Activated T-cell treated with anti-CD3 and anti-CD28 coated beads for 1 hour (primary cell): ENCODE measurements at places on chromosomes 3 and 15.

- no peak for DNase-seq
These were observed 2.4 kb downstream of the PARP3 start for GRCh38 chr3:51944451-51945021.

GRCh38 chr15:26724381-26725150 lies 48.3 kb downstream of the GABRB3 start:
- no peak for DNase-seq

DNA sequence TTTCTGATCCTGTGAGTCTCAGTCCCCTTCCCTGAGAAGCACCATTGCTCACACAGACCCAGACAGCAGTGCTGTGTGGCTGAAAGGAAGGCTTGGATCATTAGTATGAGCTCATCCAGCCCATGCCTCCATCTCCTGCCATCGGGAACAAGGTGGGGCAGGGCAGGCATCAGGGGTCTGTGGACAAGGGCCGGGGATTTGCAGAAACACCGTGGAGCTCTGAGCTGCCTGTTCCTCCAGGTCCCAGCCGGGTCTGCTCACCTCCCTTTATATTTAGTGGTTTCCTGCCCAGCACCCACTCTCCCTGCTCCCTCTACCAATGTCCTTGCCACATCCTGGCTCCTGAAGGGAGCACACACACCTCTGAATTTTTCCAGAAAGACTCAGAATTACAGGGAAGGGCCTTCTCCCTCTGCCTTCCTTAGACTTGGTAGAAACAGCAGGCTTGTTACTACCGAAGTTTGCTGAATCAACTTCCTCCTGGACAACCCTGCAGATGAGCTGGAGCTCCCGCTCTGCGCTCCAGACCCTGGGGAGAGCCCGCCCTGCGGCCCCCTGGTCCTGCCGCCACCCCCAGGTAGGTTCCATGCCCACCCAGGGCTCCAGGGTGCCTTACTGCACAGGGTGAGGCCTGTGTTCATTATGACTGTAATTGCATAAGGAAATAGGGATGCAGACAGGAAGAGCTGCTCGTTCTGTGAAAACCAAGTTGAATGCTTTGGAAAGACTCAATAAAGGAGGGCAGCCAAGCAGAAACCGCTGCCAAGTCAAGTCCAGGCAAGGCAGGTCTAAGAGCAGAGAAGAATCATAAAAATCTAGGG lies 128.1 kb downstream of the NSMCE3 start:
- no peak for DNase-seq

- DNase-seq, result no peak
These were observed 224.9 kb downstream of the MCTP2 start for GRCh38 chr15:94456226-94456625.

DNA sequence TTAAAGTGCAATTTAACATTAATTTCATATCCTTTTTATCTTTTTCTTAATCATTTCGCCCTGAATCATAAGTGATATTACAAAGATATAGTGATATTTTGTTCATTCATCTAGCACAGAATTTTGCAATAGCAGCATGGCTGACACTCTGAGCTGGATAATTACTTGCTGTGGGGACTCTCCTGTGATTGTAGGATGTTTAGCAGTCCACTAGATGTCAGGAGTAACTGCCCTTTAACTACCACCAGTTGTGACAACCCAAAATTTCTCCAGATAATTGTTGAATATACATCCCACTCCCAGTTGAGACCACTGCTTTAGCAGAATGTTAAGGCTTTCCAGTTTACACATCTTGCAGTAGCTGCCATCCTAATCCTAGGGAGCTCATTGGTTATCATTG lies 196.8 kb upstream of the MBNL1 start:
- DNase-seq, result no peak

GRCh38 chr3:53354945-53355498 lies 7.7 kb upstream of the DCP1A start:
- no peak for DNase-seq

DNA sequence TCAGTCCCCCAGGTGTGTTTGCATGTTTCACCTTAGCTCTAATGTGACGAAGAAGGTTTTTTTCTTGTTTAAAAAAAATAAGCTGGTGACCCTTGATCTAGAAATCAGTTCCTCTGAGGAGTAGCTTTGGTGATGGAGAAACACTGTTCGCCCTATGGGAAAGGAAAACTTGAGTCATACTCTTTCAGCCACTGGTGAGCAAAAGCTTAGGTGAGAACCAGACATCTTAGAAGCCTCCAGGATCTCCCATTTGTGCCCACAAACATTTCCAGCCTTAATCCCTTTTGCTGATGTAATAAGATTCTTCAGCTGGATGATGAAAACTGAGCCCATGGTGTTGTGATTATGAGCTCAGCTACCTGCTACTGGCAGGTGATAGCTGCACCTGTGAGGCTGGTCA lies 37.8 kb downstream of the SLC27A2 start:
- no peak for DNase-seq

GRCh38 chr3:123740391-123740822 lies 143.7 kb downstream of the MYLK start:
- DNase-seq, result no peak

DNA sequence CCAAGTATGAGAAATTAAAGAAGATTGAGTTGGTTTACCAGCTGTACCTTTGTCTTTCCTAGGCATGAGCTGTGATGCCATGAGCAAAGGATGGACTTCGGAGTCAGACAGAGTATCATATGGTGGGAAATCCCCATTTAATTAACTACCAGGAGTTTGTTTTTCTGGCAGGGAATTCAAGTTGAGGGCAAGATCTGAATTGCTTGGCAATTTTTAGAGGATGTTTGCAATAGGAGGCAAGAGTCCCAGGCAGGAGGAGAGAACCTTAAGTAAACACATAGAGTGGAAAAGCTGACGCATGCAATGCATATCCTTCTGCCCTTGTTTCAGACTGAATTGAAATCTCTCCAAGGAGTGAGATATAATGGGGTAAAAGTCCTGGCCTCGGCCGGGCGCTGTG lies 569.7 kb upstream of the MDFIC2 start:
- no peak for DNase-seq

- DNase-seq, result no peak
These were observed 74.8 kb upstream of the WDR72 start for GRCh38 chr15:53834214-53834613.

- peak; percentile 28 for DNase-seq
These were observed 7.0 kb upstream of the CD276 start for GRCh38 chr15:73677146-73677607.

GRCh38 chr3:3771567-3771966 lies 27.7 kb upstream of the LRRN1 start:
- DNase-seq, result no peak

GRCh38 chr15:49832511-49832910 lies 211.7 kb downstream of the DTWD1 start:
- no peak for DNase-seq

GRCh38 chr3:47802734-47803479 lies at the start of gene DHX30:
TSS of gene DHX30 (plus strand) at chr3:47803138. CDS start at chr3:47810684, 7,546 bp downstream.
- peak; percentile 73 for DNase-seq

GRCh38 chr3:21839592-21839991 lies 88.6 kb upstream of the ZNF385D start:
- no peak for DNase-seq

DNA sequence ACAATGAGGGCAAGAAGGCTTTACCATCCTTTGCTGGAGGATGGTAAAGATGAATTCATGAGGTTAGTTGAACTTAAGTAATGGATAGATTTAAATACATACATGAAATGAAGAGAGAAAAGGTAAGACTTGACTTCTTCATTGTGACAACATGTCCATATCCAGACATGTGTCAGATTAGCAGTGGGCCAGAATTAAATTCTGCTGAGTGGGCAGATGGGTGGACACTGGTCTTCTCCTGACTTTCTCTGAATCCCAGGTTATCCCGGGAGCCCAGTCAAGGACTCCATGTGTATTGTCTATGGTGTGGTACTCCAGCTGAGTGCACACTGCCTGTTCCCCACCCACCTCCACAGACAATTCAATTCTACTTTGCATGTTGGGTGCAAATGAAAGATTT lies 603.1 kb downstream of the NLGN1 start:
- DNase-seq, result no peak

DNA sequence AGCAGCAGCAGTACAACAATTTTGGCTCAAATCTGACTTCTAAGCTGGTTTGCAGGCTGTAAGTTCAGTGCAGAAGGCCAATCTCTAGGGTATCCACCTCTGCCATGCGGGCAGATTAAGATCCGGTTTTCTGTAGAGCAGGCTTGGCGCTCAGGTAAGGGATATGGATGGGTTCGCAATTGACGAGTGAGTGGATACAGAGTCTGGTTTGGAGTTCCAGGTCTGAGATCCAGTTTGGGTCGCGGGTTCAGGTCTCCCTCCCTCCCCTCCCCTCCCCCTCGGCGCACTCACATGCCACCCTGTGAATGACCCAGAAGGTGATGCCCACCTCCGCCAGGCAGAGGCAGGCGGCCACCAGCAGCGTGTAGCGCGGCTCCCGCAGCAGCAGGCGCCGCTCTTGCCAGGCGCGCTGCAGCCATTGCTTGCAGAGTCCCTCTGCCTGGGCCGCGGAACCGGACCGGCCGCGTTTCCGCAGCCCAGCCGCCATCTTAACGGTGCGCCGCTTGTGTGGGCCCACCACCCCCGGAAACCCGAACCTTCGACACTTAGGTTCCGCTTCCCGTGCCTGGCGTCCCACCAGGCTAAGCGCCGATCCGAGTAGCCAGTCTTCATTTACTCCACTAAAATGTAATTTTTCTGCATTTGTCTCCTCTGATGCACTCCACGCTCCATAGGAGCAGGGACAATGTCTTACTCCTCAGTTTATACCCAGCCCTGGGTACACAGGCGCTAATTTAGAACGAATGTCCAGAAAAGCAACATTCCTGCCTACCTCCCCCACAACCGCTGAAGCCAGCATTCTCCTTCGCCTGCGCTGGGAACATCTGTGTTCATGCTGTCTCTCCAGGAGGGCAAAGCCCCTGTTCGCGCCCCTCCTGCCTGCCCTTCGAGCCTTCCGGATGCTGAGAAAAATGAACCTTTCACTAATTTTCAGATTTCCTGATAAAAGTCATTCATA lies at the start of gene ALG3:
Gene ALG3, minus strand, starts transcription at position 509 of the 958 bp plus-strand sequence. Its CDS starts 22 bp downstream, at position 487.
- DNase-seq, result peak; percentile 81

DNA sequence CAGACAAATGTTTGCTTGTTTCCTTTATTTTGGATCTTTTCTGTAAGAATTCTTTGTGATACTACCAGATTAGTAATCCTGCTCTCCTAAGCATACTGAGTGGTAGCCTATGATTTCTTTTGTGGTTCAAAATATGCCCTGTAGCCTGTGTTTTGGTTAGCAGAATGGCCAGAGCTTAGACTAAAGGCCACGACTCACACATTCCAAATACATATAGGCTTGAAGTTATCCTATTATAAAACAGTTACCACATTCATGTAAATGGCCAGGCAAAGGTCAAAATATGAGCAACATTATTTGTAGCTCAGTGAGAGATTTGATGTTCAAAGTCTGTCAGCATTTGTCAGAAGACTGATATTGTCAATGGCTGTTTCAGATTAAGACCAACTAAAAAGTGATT lies 84.5 kb downstream of the MITF start:
- no peak for DNase-seq

GRCh38 chr3:192433704-192434103 lies 293.6 kb downstream of the FGF12 start:
- no peak for DNase-seq

DNA sequence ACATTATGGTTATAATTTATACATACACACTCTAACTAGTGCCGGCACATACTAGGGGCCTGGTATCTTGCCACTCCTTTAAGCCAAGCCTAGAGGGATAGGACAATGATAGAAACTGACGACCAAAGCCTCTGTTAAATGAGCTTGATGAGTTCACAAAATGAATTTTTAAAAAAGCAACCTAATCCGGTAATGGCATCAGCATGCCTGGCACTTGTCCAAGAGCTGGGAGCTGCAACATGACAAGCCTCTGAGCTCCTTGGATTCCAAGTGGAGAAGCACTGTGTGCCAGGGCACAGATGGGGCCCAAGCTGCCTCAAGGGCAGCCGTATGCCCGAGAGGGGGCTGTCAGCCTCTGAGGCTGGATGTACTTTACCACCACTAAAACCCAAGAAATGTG lies 9.7 kb downstream of the ETV5 start:
- DNase-seq, result no peak

DNA sequence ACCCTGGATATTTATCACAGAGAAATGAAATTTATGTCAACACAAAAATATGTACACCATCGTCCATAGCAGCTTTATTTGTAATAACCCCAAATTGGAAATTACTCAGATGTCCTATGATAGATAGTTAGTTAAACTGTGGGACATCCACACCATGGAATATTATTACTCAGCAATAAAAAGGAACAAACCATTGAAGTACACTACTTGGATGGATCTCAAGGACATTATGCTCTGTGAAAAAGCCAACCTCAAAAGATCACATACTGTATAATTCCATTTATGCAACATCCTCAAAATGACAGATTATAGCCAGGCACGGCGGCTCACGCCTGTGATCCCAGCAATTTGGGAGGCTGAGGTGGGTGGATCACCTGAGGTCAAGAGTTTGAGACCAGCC lies 113.3 kb downstream of the PGPEP1L start:
- no peak for DNase-seq

- DNase-seq, result no peak
These were observed 149.9 kb downstream of the LRRK1 start for GRCh38 chr15:101068961-101069653.

GRCh38 chr3:124615896-124616543 lies 114.2 kb upstream of the UMPS start:
- DNase-seq, result no peak

DNA sequence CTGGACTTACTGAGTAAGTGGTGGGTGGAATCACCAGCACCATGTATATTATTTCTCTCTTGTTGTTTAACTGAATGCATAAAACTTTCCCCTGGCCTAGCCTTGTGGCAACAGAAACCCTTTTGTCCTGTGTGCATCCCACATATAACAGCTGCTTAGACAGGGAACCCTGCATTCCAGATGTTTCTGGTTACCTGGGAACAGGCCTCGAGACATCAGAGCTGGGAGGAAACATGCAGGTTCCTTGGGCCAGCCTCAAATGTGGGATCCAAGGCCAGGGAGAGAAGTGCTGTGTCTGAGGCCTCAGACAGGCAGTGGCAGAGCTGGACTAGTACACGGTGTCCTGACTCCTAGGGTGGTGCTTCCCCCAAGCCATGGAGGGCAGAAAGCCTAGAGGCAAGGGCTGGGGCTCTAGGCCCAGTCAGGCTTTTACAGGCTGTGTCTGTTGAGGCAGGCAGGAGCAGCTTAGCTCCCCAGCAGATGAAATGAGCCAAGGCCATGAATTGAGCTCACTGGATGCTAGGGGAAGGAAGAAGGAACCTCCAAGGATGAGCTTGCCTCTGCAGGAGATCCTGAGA lies 57.7 kb downstream of the ITGA11 start:
- DNase-seq, result no peak

GRCh38 chr15:90145761-90146160 lies 43.5 kb upstream of the IDH2 start:
- DNase-seq, result no peak
